ENCODE measurements at places on chromosomes 3 and 15.

DNA sequence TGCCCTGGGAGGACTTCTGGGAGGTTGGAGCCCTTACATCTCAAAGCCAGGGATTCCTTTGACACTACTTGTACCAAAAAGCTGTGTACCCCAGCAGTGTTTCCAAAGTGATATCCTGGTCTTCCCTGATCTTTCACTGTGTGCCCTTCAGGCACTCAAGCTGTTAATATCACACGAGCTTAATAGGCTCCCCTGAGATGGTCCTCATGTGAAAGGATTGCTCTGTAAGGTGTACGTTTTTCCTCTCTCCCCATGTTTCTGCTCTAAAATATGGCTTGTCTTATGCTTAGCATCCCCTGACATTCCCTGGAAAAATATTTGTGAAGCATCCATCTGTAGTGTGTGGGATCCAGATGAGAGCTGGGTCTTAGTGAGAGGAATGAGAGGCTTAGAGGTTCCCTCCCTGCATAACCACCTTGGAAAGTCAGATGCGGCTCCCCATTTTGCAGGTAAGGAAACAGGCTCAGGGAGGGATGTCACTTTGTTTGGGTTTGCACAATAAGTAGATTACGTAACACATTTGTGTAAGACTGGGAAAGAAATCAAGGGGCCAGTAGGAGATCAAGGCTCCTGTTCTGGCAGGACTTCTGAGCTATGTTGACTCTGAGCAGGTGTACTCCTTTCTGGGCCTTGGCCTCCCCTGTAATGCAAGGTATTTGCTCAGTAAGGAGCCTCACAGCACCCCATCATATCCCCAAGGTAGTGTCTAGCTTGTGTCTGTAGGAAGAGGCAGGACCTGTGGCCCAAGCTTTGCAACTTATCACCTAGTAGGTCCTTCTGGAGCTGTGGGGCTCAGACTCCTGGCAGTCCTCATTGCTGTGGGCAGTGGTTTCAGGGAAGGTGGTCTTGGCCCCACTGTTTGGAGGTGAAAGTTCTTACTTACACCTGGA is 667 bp upstream of the ACOX2 start:
- no peak for DNase-seq

DNA sequence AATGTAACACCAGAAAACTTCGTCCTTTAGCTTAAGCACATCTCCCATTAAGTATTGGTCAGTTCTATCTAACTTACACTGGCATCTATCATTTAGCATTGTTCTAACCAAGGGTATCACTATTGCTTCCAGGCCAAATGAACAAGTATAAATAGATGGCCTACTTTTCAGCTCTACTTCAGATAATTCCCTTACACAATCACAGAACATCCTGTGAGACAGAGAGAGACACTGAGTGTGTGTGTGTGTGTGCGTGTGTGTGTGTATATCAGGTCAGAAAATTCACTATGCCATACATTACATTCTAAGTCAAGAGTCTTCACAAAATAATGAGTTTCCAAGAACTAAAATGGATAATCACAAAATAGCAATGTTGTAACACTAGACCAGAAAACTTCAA is 39.1 kb downstream of the SCAPER start:
- DNase-seq = no peak

DNA sequence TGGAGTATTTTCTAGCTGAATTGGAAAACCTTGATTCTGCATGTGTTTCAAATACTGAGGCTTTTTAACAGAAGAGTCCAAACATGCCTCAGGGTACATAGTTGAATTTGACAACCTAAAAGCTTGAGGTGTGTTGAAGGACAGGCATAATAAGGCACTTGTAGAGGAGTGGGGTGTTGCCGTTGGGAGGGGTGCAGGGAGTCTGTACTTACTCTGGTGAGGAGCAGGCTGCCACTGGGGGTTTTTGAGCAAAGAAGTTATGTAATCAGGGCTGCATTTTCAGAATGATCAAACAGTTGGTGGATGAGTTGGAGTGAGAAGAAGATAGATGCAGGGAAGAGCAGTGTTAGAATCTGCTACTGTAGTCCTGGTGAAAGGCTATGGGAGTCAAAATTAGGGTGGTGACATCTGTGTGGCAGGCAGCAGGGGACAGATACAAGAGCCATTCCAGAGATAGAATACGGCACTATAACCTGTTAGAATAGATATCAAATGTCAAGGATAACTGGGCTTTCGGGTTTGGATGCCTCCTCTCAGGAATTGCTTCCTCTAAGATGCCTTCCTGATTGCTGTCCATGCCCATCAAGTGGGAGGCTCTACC is 161.6 kb downstream of the GHSR start:
- no peak for DNase-seq

DNA sequence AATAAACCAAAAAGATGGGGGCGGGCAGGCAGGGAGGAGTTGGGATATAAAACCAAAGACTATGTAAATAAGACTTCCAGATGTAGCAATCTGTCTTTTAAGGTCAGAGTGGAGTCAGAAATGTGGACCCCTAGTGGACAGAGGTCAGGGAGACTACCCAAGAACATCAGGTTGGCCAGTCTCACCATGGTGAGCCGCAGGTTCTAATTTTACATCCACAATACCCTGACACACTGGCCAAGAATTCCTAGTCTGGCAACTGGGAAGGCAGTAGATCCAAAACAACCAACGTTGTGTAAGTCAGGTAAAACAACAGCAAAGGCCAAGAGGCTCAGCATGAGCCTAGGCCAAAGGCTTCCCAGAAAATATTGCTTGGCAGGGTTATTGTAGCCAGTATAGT is 203.4 kb downstream of the FOXP1 start:
- DNase-seq = no peak

DNA sequence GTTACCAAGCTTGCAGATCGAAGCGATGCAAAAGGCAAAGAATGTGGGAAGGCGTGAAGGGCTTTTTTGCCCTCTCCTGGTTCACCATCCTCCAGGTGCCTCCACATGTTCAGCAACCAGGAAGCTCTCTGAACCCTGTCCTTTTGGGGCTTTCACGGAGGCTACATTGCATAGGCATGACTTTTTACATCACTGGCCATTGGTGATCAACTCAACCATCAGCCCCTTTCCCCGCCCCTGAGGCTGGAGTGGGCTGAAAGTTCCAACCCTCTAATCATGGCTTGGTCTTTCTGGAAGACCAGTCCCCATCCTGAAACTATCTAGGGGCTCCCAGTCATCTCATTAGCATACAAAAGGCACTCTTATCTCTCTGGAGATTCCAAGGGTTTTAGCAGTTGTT is 52.6 kb downstream of the UACA start:
- DNase-seq = no peak

DNA sequence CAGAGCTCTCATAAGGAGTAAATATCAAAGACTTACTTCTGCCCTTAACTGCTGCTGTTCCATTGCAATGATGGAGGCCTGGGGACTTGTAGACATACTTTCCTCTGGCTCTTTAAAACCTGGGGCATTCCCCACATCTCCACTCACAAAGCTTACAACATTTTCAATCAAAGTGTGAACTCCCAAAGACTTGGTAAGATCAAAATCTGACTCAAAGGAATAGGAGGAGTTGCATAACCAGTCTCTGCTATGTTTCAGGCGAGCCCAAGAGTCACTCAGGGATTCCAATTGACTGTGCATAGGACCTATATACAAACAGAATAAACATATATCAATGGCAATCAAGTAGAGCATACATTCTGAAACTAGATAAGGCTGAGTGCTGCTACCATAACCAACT is 101.5 kb downstream of the FBXL22 start:
- no peak for DNase-seq

GRCh38 chr3:53833700-53834099 is 12.5 kb downstream of the CHDH start:
- no peak for DNase-seq

DNA sequence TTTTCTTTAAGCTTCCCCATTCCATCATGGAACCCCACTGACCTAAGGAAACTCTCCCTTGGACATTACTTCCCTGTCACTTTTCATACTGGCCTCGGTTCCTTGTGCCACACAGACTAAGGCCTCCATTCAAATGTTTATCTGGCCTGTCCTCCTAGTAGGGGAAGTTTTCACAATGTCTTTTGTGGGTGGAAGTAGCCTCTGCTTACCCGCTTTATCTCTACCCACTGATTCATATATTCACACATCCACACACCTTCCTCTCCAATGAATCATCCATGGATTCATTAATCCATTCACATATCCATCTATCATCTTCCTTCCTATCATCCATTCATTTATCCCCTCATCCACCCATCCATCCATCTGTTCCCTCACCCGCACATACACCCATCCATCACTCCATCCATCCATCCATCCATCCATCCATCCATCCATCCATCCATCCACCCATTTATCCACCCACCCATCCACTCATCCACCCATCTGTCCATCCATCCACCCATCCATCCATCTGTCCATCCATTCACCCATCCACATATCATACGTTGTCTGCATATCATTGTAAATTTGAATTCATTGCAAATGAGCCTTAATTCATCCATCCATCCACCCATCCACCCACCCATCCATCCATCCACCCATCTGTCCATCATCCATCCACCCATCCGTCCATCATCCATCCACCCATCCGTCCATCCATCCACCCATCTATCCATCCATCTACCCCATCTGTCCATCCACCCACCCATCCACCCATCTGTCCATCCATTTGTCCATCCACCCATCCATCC is 49.1 kb downstream of the IQSEC1 start:
- no peak for DNase-seq

DNA sequence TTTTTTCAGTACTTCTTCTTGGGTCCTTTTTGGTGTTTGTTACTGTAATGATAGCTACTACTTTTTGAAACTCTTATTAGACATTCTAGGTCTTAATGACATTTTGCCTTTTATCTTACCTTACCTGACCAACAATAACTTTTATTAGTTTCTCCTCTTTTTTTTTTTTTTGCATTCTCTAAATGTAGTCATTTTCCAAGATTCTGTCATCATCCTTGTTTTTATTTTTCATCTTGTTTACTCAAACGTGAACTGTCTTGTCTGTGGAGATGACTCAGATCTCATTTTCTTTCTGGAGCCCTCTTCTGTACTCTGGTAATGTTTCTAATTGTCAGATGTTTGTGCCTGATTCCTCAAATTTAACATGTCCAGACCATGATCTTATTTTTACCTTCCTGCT is 2.9 kb downstream of the ABHD5 start:
- no peak for DNase-seq

DNA sequence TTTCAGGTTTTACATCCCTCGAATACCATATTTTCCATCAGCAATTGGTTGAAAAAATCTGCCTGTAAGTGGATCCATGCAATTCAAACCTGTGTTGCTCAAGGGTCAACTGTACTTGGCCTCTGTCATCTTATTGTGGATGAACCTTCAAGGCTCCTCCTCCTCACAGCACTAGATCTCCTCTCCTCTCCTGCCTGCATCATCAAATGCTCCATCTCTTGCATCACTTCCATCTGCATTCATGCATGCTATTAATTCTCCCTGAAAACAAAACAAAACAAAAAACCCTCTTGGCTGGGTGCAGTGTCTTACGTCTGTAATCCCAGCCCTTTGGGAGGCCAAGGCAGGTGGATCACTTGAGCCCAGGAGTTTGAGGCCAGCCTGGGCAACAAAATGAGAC is 10.1 kb downstream of the BCL2L10 start:
- DNase-seq = no peak

DNA sequence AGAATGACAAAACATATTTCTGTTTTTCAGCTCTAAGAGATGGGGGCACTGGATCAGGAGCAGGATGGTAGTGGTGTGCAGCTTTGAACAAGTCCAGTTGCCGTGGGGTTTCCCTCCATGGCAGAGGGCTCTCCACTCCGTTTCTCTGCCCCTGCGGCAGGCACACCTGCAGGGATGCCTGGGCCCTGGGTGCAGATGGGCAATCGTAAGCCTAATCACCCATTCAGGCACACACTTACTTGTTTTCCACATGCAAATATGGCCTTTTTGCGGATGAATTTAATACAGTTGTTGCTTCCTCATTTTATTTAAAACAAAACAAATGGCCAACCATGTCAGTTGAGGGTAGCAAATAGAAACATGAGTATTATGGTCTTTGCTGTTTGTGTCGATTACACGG is 85.1 kb downstream of the LPP start:
- DNase-seq = no peak

DNA sequence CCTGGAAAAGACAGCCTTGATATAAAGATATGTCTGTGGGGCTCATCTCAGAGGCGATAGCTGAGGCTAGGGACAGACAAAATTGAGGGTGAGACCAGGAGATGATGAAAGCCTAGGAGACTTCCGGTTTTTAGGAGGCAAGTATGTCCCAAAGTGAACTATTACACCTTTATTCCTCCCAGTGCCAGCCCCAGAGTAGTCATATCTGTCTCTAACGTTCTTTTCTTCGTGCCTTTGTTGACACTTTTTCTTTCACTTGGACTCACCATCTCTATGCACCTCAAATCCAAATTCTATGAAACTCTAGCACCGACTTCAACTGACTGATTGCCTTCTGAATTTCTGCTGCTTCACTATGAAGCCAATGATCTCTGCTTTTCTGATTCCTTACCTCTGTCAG is 93.8 kb upstream of the RASGRP1 start:
- no peak for DNase-seq

DNA sequence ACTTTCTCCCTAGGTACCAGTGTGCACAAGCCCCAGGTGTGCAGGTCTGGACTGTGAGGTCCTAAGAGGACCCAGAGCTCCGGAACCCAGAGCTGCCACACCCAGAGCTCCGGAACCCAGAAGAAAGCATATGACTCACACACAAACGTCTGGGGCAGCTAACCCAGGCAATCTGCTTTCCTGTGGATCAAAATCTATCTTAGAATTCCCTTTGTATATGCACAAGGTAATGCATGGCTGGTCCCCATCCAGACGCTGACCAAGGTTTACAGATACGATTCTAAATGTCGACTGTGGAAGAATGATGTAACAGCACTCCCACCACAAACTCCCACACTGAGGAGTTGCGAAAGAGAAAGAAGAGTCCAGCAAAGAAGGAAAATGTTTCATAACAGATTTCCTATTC is 15.7 kb downstream of the KCNMB2 start:
- no peak for DNase-seq

GRCh38 chr3:129345971-129346370 is 67.3 kb downstream of the HMCES start:
- no peak for DNase-seq

- DNase-seq = no peak
Observed at GRCh38 chr3:59653405-59654122, 603.7 kb upstream of the CFAP20DC start.

DNA sequence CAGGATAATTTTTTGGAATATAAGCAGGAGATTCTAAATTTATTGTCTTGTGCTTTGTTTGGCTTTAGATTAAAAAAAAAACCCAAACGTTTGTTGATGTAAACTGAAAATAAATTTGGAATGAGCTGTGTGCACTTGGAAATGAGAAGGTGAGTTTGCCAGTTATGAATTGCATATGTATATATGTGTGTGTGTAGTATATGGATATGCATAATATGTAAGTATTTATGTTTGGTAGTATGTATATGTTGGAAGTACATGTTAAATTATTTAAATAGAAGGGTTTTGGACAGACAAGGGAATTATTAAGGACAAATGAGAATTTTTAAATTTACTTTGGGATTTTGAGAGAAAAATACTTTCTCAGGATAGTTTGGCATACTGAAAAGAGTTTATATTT is 265.8 kb upstream of the CNTN3 start:
- DNase-seq = no peak
